Heart left ventricle (tissue), 16 donors: ENCODE measurements at places on chromosomes 16 and 17. TPM values are rescaled to one million over a fixed set of nuclear protein-coding genes. Genes with fewer than 3 reads are reported as not detected.
A peak's percentile ranks its signal among the peaks of the same experiment; 100 is the strongest.

- H3K36me3 ChIP-seq, result no peaks in the 10 kb centered on the region
- peak overlapping the region; percentile 28 for H3K4me3 ChIP-seq
- H3K27me3 ChIP-seq, result peaks cover 3% of the 10 kb centered on the region
- peaks cover 9% of the 10 kb centered on the region for H3K4me1 ChIP-seq
These were observed 1.8 kb downstream of the ASGR1 start for GRCh38 chr17:7177191-7177953.

- H3K27ac ChIP-seq, result no peak overlapping the region
- DNase-seq, result no peak
- no peaks in the 10 kb centered on the region for H3K36me3 ChIP-seq
- H3K4me1 ChIP-seq, result peaks cover 4% of the 10 kb centered on the region
These were observed 48.6 kb downstream of the IST1 start for GRCh38 chr16:71943887-71944286.

DNA sequence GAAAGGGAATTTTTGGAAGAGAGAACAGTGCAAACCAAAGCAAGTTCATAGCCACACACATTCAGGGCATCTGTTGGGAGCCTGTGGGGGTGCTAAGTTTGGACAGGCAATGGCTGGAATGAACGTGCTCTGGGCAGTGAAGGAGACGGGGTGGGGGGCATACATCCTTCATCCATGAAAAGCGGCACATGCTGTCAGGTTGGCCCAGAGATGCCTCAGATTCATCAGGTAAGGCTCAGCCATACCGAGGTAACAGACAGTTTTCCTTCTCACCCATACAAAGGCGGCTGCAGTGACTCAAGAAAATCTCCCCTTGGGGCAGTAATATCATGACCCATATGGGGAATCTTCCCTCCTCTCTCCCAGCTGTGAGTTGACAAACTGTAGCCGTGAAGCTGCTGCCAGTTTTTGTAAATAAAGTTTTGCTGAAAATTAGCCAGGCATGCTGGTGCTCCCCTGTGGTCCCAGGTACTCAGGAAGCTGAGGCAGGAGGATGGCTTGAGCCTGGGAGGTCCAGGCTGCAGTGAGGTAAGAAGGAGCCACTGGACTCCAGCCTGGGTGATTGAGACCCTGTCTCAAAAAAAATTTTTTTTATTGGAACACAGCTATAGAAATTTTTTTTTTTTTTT lies 9.2 kb upstream of the UBALD2 start:
- no peak overlapping the region for H3K4me3 ChIP-seq
- H3K27me3 ChIP-seq, result no peaks in the 10 kb centered on the region
- no peak for DNase-seq
- H3K36me3 ChIP-seq, result no peaks in the 10 kb centered on the region
- H3K4me1 ChIP-seq, result no peaks in the 10 kb centered on the region
- H3K27ac ChIP-seq, result no peak overlapping the region

- H3K4me3 ChIP-seq, result no peak overlapping the region
- H3K27ac ChIP-seq, result no peak overlapping the region
These were observed 10.2 kb upstream of the ETV4 start for GRCh38 chr17:43556292-43556691.

GRCh38 chr17:29177871-29178749 lies 2.1 kb downstream of the MYO18A start:
- peak overlapping the region; percentile 80 for H3K27ac ChIP-seq
- no peaks in the 10 kb centered on the region for H3K27me3 ChIP-seq
- H3K4me1 ChIP-seq, result peaks cover 47% of the 10 kb centered on the region
- peak overlapping the region; percentile 67 for H3K4me3 ChIP-seq
- DNase-seq, result no peak

GRCh38 chr16:67975321-67976105 lies 4.8 kb downstream of the DPEP3 start:
- no peak overlapping the region for H3K27ac ChIP-seq
- no peaks in the 10 kb centered on the region for H3K36me3 ChIP-seq
- no peak for DNase-seq
- H3K4me3 ChIP-seq, result no peak overlapping the region

DNA sequence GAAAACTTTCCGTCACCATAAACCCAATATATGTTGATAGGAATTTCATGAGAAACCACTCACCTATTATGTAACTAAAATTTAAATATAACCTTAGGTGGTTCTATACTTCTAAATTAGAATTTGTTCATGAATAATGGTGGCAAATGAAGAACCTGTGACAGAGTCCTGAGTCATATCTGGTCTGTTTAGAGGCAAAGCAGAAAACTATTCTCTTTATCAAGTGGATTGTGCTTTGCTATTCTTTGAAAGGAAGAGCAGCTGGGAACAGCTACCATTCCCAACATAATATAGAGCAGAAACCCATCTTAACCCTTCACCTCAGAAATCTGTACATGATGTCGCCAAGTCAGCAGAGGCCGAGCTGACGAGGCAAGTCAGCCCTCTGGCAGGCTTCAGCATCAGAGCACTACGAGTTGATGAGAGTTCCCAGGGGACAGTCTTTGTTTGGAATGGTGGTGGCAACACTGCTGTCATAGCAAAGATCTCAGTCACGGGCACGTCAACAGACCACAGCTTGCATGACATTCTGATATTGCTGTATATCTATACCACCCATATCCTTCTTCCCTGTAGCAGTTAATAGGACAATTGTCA lies 631.9 kb upstream of the CA10 start:
- no peak overlapping the region for H3K27ac ChIP-seq
- no peak overlapping the region for H3K4me3 ChIP-seq
- H3K36me3 ChIP-seq, result no peaks in the 10 kb centered on the region
- no peaks in the 10 kb centered on the region for H3K27me3 ChIP-seq

DNA sequence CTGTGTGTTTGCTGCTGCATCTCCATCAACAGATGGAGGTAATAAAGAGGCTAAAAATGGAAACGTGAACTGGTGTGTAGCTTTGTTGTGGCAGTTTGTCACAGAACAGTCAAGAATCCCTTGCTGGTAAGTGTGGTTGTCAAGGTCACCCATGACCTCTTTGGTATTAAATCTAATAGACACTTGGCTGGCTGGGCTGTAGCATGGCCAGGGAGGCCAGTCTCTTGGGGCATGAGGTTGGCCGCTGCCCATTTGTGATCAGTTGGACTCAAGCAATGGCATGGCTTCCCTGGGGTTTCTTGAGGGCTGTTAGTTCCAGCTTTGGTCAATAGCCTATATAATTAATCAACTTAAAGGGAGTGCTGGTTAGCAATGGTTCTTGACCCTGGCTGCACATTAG lies 14.8 kb upstream of the HS3ST2 start:
- no peaks in the 10 kb centered on the region for H3K36me3 ChIP-seq
- no peak overlapping the region for H3K27ac ChIP-seq
- no peaks in the 10 kb centered on the region for H3K4me1 ChIP-seq
- DNase-seq, result no peak
- H3K27me3 ChIP-seq, result peaks cover 22% of the 10 kb centered on the region

The CCL2 gene
- total RNA-seq, result 11.8 TPM

DNA sequence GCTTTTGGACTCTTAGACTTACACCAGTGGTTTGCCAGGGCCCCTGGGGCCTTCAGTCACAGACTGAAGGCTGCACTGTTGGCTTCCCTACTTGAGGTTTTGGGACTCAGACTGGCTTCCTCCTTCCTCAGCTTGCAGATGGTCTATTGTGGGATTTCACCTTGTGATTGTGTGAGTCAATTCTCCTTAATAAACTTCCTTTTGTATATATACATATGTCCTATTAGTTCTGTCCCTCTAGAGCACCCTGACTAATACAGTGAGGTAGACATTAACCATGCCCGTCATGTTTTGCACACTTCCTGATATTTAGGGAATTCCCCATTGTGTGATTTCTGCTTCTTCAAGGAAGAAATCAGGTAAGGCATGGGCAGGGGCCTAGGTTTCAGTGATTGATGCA lies 147.8 kb upstream of the CA10 start:
- H3K36me3 ChIP-seq, result no peaks in the 10 kb centered on the region
- DNase-seq, result no peak

The CHST5 gene
- 0.96 TPM for total RNA-seq

GRCh38 chr17:51718983-51719382 lies 439.5 kb downstream of the CA10 start:
- H3K27me3 ChIP-seq, result no peaks in the 10 kb centered on the region
- H3K4me3 ChIP-seq, result no peak overlapping the region
- H3K36me3 ChIP-seq, result no peaks in the 10 kb centered on the region
- no peak for DNase-seq
- H3K4me1 ChIP-seq, result no peaks in the 10 kb centered on the region
- no peak overlapping the region for H3K27ac ChIP-seq

GRCh38 chr16:4245077-4245791 lies 3.4 kb upstream of the SRL start:
- H3K27ac ChIP-seq, result no peak overlapping the region
- H3K27me3 ChIP-seq, result no peaks in the 10 kb centered on the region
- peaks cover 11% of the 10 kb centered on the region for H3K4me1 ChIP-seq
- no peak for DNase-seq

DNA sequence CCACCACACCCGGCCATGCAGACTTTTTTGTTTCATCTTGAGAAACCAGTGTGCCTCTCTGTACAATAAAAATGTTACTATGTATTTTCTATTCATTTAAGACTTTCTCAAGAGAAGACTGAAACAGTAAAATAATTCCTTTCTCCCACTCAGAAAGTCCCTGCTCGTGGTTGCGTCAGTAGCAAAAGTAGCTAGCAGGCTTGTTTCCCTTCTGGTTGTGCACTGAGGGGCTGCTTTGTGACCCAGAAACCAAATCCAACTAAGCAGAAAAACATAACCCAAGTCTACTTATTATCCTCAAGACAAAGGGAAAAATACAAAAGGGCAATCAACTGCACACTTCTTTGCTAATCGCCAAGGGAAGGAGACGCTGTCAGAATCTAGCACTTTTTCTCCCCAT lies 3.4 kb upstream of the PNPO start:
- no peak for DNase-seq
- H3K4me3 ChIP-seq, result no peak overlapping the region
- H3K4me1 ChIP-seq, result peaks cover 12% of the 10 kb centered on the region
- no peaks in the 10 kb centered on the region for H3K27me3 ChIP-seq
- H3K27ac ChIP-seq, result no peak overlapping the region
- no peaks in the 10 kb centered on the region for H3K36me3 ChIP-seq

The SLC16A13 gene
- 2.1 TPM for total RNA-seq

DNA sequence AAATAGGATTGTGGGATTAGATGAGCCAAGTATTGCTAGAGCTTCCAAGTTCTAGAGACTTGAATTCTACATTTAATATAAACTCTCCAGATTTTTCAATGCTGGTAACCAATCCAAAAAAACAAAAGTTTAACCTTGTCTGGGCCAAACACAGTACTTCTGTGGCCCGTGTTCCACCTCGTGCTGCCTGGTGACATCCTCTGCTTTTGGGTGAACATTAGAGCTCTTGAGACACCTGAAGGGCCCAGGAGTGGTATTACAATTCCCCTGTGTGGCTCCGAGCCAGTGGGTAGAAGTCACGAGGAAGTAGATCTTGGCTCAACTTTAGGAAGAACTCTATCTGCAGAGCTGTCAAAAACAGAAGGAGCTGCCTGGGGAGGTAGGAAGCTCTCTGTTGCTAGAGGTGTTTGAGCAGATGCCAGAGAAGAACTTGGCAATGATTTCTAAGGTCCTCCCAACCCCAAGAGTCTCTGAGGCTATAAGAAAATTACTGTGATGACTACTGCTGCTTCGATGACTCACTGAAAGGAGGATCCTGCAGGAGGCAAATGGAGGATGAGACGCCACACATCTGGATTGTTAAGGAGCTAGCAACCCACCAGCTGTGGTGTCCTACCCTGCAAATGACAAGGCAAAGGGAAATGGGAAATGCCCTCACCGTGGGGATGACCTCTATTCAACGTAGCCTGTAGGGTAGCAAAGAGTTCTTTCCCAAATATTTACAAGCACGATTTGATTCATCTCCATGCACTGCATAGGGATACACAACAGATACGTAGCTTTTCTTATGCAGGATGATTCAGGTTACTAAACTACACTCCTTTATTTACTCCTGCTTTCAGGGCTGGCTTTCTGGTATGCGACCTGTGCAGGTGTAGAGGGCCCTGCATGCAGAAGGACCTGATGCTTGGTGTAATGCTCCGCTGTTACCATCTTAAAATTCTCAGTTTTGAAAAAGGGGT lies 45.8 kb upstream of the GAS7 start:
- no peaks in the 10 kb centered on the region for H3K4me1 ChIP-seq
- DNase-seq, result no peak
- H3K36me3 ChIP-seq, result no peaks in the 10 kb centered on the region
- H3K27me3 ChIP-seq, result no peaks in the 10 kb centered on the region
